ENCODE measurements at places on chromosomes 5 and 9.
A peak's percentile ranks its signal among the peaks of the same experiment; 100 is the strongest.

GRCh38 chr9:116546711-116547581 lies 140.2 kb upstream of the TRIM32 start:
- DNase-seq, result peak; percentile 62

GRCh38 chr5:10654566-10654965 lies 90.7 kb downstream of the ANKRD33B start:
- DNase-seq, result no peak

DNA sequence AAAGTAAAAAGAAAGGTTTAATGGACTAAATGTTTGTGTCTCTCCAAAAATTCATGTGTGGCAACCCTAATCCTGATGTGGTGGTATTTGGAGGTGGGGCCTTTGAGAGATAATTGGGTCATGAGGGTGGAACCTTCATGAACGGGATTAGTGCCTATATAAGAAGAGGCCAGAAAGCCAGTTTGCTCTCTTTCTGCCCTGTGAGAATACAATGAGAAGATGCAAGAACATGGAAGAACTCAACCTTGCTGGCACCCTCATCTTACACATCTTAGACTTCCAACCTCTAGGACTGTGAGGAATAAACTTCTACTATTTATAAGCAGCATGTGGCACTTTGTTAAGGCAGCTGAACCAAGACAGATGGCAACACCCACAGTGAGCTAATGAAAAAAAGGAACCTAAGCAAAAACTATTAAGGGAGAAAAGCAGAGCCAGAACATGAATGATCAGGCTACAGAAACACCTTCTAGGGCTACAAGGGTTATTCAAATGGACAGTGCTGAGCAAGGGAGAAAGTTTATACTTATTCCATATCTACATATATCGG lies 159.5 kb downstream of the PLK2 start:
- DNase-seq, result no peak

DNA sequence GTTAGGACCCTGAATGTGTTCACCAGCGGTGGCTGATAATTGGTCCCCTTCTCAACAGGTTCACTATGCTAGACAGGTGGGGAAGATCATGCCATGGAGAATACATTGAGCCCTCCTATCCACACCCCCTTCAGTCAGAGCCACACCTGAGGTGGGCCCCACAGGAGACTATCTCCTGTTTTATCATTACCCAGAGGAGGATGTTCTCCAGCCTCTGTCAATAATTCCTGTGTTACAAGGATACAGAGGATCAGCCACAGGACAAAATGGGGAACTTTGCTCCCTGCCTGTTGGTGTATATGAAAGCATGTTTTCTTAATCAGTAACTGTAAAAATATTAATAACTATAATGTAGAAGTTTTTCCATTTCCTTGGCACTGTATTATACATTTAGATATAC lies 25.9 kb downstream of the RAD1 start:
- DNase-seq, result no peak

GRCh38 chr5:42718591-42718990 lies 38.0 kb upstream of the CCDC152 start:
- peak; percentile 3 for DNase-seq

DNA sequence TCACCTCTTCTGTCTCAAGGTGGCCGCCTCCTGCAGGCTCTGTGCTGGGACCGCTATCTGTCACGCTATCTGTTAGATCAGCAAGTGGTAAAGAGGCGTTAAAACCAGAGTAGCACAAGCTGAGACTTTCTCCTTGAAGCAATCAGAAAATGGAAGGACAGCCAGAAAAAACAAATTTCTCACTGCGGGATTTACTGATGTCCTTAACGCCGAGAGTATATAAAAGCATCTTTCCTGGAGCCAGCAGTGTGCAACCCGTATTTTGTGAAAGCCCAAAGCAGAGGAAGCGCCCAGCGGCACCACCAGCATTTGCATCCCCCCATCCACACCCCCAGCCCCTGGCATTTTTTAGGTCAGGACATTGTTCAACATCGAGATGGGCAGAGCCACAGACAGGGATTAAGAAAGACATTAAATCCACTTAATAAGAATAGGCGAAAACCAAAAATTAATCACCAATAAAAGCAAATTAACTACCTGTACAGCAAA lies 48.6 kb downstream of the DUSP1 start:
- DNase-seq, result no peak

- DNase-seq, result no peak
Measured at GRCh38 chr5:69468631-69469030, 24.0 kb upstream of the OCLN start.

- no peak for DNase-seq
Measured at GRCh38 chr5:68140763-68141162, 74.8 kb upstream of the PIK3R1 start.

Data from HCEC 1CT (cell line).